ENCODE measurements at places on chromosomes 4 and X. TPM values are rescaled to one million over a fixed set of nuclear protein-coding genes. Genes with fewer than 3 reads are reported as not detected.
A peak's percentile ranks its signal among the peaks of the same experiment; 100 is the strongest.

GRCh38 chr4:38308728-38309311 lies 348.6 kb downstream of the PTTG2 start:
- H3K4me1 ChIP-seq, result peaks cover 13% of the 10 kb centered on the region
- H3K27me3 ChIP-seq, result no peaks in the 10 kb centered on the region
- no peaks in the 10 kb centered on the region for H3K36me3 ChIP-seq
- H3K4me3 ChIP-seq, result no peak overlapping the region
- H3K27ac ChIP-seq, result no peak overlapping the region

GRCh38 chr4:88900432-88900831 lies 156.6 kb downstream of the FAM13A start:
- H3K4me1 ChIP-seq, result no peaks in the 10 kb centered on the region
- no peaks in the 10 kb centered on the region for H3K27me3 ChIP-seq
- peaks cover 4% of the 10 kb centered on the region for H3K36me3 ChIP-seq
- H3K4me3 ChIP-seq, result no peak overlapping the region

Gene GRIA2
- total RNA-seq, result 5.3 TPM

Gene FOXR2
- not detected for total RNA-seq

GRCh38 chr4:56400560-56400959 lies 13.3 kb upstream of the AASDH start:
- H3K27me3 ChIP-seq, result no peaks in the 10 kb centered on the region
- no peak overlapping the region for H3K27ac ChIP-seq
- H3K4me3 ChIP-seq, result no peak overlapping the region
- no peaks in the 10 kb centered on the region for H3K4me1 ChIP-seq
- DNase-seq, result no peak

GRCh38 chr4:188289531-188290125 lies 150.4 kb downstream of the TRIML1 start:
- no peak for DNase-seq
- no peaks in the 10 kb centered on the region for H3K4me1 ChIP-seq
- H3K36me3 ChIP-seq, result no peaks in the 10 kb centered on the region
- H3K27me3 ChIP-seq, result no peaks in the 10 kb centered on the region
- no peak overlapping the region for H3K27ac ChIP-seq

Gene USP17L22
- total RNA-seq, result not detected

DNA sequence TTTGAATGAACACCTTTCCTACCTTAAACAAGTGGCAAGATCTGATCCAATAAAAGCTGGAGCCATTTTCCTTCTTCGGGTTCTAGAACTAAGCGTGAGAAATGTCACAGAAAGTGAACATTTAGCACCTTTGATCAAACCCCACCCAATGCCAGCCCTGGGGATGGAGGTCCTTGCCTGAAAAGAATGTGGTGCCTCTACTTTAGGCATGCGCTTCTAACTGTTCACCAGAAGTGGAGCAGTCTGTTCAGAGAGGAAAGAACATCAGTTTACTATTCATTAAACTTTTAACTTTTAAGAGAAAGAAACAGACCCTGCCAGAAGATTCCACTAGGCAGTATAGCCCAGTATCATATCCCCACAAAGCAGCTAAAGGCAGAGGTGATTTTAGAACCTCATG lies 75.9 kb downstream of the INTS12 start:
- no peak overlapping the region for H3K27ac ChIP-seq
- no peaks in the 10 kb centered on the region for H3K27me3 ChIP-seq
- H3K4me1 ChIP-seq, result peaks cover 2% of the 10 kb centered on the region
- no peaks in the 10 kb centered on the region for H3K36me3 ChIP-seq

DNA sequence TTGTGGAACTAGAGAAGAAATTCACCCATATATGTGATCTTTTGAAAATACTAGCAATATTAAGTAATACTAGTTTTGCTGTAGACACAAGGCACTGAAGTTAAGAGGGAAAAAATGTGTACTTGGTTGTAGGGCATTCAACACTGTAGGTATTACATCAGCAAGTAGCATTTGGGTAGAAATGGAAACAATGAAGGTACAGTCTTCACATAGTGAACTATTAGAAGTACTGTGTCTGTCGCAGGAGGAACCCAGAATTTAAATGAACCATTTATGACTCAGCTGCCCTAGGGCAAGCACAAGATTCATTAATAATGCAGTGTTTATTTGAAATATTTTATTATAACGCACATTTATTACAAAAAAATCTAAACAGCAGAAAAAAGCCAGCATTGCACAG lies 572.7 kb upstream of the TENM3 start:
- H3K36me3 ChIP-seq, result no peaks in the 10 kb centered on the region
- H3K27ac ChIP-seq, result no peak overlapping the region
- H3K4me1 ChIP-seq, result no peaks in the 10 kb centered on the region
- DNase-seq, result no peak
- H3K27me3 ChIP-seq, result no peaks in the 10 kb centered on the region

DNA sequence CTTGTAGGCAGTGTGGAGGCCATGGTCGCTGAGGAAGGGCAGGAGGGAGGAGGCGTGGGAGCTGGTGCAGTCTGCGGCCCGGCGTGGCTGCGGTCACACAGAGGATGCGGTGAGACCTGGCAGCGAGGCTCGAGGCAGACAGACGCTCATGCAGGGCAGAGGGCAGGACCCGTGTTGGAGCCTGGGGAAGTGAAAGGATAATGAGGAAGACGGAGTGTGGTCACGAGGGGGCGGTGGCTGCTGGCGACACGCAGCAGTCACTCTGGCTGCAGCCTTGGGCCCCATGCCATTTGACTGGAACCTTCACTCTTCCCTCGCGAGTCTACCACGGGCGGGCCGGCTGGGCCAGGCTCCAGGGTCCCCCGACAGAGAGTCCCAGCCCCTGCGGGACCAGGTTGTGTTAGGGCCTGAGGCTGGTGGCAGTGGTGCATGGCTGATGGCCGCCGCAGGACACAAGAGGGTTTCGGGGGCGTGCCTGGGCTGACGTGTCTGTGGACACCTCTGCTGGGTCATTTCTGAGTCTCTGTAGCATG lies 68.8 kb upstream of the HGFAC start:
- no peak overlapping the region for H3K4me3 ChIP-seq
- DNase-seq, result peak; percentile 77
- H3K36me3 ChIP-seq, result peaks cover 4% of the 10 kb centered on the region
- H3K27ac ChIP-seq, result no peak overlapping the region

All from muscle of leg (tissue), 16 donors.